ENCODE measurements at places on chromosomes 5 and 9. TPM values are rescaled to one million over a fixed set of nuclear protein-coding genes. Genes with fewer than 3 reads are reported as not detected.

SPINK6 gene
- total RNA-seq, result not detected

TIFAB gene
- not detected for total RNA-seq

SPATA31E1 gene
- not detected for total RNA-seq

N4BP3 gene
- 2.4 TPM for total RNA-seq

TGFBI gene
- 254 TPM for total RNA-seq

MZB1 gene
- 0.61 TPM for total RNA-seq

SLC27A6 gene
- total RNA-seq, result not detected

RPL37 gene
- total RNA-seq, result 961 TPM

ENG gene
- total RNA-seq, result 243 TPM

NDUFS6 gene
- total RNA-seq, result 26.4 TPM

ARL10 gene
- 4.4 TPM for total RNA-seq

GRCh38 chr5:55694152-55694830 is 17.8 kb downstream of the SLC38A9 start:
- no peak for DNase-seq

GRCh38 chr9:116067566-116067965 is 86.0 kb upstream of the PAPPA start:
- DNase-seq, result no peak

- DNase-seq, result no peak
These were observed 737 bp downstream of the RNF180 start for GRCh38 chr5:64166201-64166959.

DNA sequence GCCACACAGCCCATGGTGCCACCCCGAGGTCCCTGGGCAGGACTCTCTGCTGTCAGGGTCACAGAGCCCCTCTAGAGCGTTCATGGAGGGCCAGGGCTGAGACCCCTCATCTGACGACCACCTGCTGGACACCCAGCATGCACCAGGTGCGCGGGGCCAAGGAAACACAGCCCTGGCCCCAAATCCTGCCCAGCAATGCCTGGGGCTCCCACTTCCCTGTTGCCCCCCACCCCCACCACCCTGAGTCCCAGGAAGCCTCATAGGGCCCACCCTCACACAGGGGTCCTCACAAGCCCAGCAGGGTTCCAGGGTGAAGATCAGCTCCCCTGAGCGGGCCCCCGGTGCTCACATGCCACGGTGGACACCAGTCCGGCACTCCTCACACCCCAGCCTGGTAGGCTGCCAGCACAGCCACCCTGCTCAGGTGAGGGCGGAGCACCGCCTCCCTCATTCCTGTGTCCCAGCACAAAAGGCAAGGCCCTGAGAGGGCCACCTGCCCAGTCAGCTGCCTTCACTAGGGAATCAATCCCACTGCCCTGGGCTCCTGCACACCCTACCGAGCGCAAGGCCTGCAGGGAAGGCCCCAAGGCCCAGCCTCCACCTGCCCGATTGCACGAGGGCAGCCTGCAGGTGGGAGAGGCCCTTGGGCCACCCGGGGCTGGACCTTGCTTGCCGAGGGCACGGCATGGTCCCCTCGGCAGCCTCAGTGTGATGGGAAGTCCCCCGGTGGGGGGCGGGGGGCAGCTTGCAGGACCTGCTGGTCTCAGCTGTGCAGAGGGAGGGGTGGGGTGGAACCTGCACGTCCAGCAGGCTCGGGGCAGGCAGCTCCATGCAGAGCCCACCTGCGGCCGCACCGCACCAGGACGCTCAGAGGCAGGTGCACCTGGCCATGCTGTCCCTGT is 56.4 kb upstream of the UBAC1 start:
- DNase-seq, result peak; percentile 79

GRCh38 chr9:77864211-77864889 is 167.3 kb downstream of the GNAQ start:
- DNase-seq, result no peak

GRCh38 chr9:113617550-113617949 is 154.0 kb downstream of the RGS3 start:
- DNase-seq, result no peak

- DNase-seq, result no peak
These were observed 122.9 kb downstream of the CFAP90 start for GRCh38 chr5:7728076-7728475.

GRCh38 chr5:115170134-115170928 is 623 bp upstream of the TRIM36 start:
- DNase-seq, result no peak

- no peak for DNase-seq
These were observed at the start of gene SCGB3A1 for GRCh38 chr5:180591311-180591887. Gene SCGB3A1 (minus strand): TSS chr5:180591499. CDS start chr5:180591462, 37 bp downstream.

GRCh38 chr9:70382709-70383605 is 31.5 kb downstream of the KLF9 start:
- no peak for DNase-seq

DNA sequence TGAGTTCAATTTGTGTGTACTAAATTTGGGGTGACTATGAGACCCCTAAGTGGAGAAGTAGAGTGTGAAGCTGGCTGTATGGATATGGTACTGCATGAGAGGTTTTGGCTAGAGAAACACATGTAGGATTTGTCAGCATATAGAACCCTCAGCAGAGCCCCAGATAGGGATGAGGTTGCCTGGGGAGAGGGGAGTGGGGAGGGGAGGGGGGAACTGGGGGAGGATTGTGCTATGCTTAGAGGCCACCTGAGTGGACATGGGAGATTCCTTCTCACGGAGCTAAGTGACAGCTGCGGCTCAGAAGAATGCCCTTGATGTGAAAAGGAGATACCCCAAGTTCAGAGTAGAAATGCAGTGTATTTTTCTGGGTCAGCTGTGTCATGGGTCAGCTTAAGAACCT is 11.2 kb downstream of the SLC22A5 start:
- DNase-seq, result no peak

DNA sequence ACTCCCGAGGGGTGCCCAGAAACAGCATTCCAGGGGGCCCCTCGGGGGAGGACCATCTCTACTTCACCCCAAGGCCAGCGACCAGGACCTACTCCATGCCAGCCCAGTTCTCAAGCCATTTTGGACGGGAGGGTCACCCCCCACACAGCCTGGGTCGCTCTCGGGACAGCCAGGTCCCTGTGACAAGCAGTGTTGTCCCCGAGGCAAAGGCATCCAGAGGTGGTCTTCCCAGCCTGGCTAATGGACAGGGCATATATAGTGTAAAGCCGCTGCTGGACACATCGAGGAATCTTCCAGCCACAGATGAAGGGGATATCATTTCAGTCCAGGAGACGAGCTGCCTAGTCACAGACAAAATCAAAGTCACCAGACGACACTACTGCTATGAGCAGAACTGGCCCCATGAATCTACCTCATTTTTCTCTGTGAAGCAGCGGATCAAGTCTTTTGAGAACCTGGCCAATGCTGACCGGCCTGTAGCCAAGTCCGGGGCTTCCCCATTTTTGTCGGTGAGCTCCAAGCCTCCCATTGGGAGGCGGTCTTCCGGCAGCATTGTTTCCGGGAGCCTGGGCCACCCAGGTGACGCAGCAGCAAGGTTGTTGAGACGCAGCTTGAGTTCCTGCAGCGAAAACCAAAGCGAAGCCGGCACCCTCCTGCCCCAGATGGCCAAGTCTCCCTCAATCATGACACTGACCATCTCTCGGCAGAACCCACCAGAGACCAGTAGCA is 83.9 kb downstream of the GOLPH3 start:
- DNase-seq, result peak; percentile 83

GRCh38 chr5:33330992-33331391 is 109.8 kb upstream of the TARS1 start:
- DNase-seq, result no peak

DNA sequence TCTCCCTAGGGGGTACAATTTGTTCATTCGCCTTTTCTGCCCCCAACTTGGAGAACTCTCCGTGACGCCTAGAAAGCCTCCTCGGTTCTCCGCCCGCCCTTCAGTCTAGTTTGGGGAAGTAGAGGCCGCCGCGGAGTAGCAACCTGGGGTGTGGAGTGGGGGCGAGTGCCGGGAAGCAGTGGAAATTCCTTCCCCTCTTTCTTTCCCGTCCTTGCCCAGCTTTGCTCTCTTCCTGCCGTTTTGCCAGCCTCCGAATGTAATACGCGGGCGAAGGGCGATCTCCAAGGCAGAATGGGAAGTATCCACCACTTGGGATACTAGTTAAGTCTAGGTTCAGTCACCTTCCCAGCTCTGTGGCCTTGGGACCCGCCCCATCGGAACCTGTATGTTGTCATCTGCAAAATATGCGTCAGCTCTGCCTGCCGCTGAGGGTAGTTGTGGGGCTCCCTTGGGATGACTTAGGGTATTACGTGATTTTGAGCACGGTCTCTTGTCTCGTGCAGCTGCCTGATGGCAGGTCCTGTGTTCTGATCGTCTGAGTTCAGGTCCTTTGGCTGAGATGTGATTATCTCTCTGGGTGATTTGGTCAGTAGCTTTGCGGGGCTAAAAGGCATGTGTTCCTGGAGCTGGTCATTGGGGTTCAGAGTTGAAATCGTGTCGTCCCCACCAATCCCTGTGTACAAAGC is 724 bp downstream of the PAM start:
- peak; percentile 89 for DNase-seq

DNA sequence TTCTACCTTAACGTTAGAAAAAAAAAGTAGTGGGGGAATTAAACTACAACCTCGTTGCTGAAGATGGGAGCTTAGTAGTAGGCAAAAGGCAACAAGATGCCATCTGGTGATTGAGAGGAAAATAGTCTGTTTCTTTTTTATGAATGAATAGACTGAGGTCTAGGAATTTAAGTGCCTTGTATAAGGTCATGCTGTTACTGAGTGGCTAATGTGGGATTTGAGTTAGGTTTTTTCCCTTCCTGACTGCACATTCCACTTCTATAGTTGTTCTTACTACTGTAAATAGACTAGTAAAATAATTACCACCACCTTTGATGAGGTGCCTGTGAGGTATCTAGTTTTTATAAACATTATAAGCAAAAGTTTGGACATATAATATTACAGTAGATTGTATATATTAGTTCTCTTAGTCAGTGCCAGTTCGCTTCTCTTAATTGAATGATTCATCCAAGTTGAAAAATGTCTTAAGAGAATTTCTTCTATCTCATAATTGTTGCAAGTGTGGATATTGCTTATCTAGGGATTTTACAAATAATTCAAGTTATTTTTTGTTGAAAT is 19.1 kb downstream of the FSD1L start:
- no peak for DNase-seq

- no peak for DNase-seq
These were observed 124.7 kb downstream of the TMC1 start for GRCh38 chr9:72646061-72646460.

- no peak for DNase-seq
These were observed 218.1 kb downstream of the AUH start for GRCh38 chr9:91143642-91144041.

- no peak for DNase-seq
These were observed 36.5 kb downstream of the PLEKHG4B start for GRCh38 chr5:128446-128845.

- DNase-seq, result no peak
These were observed 41.0 kb downstream of the OTULIN start for GRCh38 chr5:14705556-14705955.

DNA sequence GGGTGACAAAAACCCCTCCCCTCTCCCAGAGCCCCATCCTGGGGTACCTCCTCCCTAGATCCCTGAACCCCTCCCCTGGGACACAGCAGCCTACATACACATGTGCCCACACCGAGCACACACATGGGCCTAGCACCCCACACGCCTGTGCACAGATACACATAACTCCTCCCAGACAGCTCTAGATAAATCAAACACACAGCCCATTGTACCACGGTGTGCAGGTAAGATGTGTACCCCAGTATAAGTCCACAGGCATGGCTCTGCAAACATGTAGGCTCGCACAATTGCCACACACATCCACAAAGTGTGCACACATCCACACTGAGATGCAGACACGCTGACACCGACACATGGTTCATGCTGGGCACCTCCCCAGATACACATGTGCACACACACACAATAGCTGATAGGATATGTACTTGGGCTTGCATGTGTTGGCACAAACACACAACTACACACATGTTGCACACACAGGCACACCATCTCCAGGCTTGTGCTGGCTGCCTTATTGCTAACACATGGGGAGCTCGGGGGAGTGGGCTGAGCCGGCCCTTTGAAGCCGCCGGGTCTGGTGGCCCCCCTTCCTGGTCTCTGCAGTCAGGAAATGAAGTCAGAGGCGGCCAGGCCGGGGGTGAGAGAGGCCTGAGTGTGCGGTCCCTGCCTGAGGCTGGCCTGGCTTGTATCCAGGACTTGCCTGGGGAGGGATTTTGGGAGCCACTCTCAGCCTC is 30.2 kb downstream of the GOLGA2 start:
- DNase-seq, result no peak

GRCh38 chr9:127537792-127538191 is 74.3 kb upstream of the STXBP1 start:
- DNase-seq, result no peak

DNA sequence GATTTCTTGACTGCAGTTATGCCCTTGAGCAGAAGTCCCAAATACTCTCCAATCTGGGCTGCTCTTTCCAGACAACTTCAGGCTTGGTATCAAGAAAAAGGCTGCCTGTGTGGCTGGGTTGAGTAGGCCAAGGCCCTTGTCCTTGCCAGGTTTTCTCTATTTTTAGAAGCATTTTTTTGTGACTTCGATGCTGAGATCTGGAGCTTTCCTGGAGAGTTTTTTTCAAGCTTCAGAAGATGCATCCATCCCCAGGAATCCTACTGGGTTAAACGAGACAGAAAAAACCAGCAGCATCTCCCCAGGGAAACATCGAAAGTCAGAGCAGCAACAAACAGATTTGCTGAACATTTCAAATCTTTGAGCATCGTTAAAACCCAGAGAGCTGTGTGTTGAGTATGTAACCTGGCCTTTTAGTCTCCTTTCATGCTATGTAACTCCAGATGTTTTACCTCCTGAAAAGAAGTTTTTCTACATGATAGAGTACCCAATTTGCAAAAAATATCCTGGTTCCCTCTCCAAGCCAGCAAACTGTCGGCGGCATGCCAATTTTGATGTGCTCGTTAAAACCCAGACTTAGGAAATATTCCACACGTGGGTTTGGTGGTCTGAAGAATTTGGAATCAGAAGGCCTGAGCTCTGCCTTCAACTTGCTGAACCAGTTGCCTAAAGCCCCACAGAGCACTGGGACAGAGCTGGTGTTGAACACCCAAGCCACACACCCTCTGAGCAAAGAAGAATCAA is 98.1 kb upstream of the ALDH1B1 start:
- peak; percentile 24 for DNase-seq

Data from mesenteric fat pad (tissue), 1 donor.